Choroid plexus epithelial cell (primary cell): ENCODE measurements at places on chromosomes 2 and 18.
A peak's percentile ranks its signal among the peaks of the same experiment; 100 is the strongest.

DNA sequence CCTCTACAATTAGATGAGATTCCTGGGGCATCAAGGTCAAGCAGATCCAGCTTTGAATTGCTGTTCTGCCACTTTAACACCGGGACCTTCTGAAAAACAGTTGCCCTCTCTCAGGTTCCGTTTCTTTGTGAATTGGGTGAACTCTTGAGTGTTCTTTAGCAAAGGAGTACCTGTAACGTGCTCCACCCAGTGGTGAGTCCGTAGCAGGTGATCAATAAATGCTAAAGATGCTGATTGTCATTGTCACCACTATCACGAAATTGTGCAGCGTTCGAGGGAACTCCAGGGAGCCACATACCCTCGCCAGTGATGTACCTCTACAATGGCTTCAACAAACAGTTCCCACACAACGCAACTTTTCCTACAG lies 81.9 kb downstream of the TCF7L1 start:
- DNase-seq: no peak

- DNase-seq: no peak
These were observed 1507.2 kb upstream of the PIK3C3 start for GRCh38 chr18:40447820-40448219.

GRCh38 chr2:12718711-12719399 lies 2.1 kb downstream of the TRIB2 start:
- DNase-seq: no peak

GRCh38 chr2:223746611-223747010 lies 90.8 kb downstream of the AP1S3 start:
- DNase-seq: no peak

GRCh38 chr2:11500702-11501303 lies 33.0 kb upstream of the GREB1 start:
- DNase-seq: no peak

DNA sequence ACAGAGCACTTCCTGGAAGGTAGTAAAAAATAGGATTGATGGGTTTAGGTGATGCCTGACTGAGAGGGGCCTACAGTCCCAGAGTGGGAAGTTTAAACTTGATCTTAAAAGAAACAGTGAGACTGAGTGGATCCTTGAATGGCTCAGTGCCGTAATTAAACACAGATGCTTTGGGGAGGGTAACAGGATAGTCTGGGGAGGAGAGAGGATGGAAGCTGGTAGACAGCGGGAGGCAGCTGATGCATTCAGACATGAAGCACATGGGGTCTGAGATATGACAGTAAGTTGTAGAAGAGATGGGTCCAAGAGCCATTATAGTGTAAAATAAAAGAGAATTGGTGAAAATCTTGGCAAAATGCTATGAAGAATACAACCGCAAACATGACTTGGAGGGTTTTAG lies 54.4 kb downstream of the AOX1 start:
- no peak for DNase-seq

GRCh38 chr2:15031745-15032240 lies 399.3 kb downstream of the LRATD1 start:
- DNase-seq: no peak

GRCh38 chr2:111175615-111176014 lies 54.9 kb downstream of the BCL2L11 start:
- DNase-seq: no peak

DNA sequence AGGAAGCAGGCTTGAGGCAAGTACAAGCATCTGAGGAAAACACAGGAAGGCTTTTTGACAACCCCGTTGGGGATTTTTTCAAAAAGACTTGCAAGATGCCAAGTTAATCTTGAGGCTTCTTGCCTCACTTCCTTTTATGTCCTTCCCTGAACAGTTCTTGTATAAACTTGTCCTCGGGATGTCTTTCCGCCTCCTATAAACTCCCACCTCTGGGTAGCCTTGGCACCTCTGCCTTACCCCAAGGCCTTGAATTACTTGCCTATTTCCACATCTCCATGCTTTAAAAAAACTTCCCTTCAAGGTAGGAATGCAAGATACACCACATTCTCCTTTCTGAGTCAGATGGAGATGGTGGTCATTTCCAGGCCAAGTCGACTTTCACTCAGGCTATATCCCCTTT lies 106.4 kb upstream of the RBBP8 start:
- DNase-seq: peak; percentile 63

GRCh38 chr2:173271825-173272224 lies 82.8 kb upstream of the CDCA7 start:
- peak; percentile 17 for DNase-seq

DNA sequence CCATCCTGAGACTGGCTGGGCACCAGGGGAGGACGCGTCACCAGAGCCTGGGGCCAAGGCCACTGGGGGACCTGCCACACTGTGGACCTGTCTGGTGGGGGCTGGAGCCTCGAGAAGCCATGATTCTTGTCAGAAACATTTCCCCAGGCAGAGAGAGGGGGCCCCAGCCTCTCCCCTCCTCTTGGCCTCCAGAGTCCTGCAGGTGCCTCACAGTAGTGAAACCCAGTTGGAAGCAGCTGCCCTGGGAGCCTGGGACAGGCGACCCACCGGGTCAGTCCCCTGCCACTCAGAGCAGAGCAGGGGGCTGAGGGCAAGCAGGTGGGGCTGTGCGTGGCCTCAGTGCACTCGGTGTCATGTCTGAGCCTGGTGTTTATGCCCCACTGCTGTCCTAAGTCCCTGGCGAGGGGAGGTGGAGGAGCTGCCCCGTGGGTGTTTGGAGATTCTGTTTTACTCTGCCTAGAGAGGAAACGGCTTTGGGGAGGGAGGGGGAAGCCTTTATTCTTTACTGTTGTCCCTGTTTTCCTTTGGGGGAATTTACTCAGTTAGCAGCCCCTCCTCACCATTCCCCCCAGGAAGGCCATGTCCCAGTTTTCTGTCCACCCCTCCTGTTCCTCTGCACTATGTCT lies 7.7 kb downstream of the OXER1 start:
- DNase-seq: no peak

- no peak for DNase-seq
These were observed 50.4 kb upstream of the YPEL5 start for GRCh38 chr2:30096451-30096850.

DNA sequence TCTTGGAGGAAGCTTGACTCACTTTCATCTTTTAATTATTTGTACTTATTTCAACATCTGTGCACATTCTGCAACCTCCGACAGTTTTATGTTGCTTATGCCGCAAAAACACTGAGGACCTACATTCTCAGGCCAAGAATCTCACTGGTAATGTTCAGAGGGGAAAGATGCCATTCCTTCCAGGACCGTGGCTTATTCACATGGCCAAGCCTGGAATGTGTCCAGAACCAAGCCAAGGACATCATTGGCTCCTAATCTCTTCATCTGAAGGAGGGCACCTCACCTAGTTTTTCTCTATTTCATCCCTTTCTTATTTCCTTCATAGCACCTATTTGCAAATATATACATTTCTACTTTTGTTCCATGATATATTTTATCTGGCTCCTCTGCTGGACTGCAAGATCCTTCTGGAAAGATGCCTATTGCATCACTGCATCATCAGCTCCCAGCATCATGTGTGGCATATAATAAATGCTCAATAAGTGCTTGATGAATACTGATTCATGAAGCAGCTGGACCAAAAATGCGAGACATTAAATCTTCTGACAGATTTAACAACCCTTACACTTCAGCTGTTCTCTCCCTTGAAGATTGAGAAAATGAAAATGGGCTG lies 377.1 kb downstream of the TNS1 start:
- DNase-seq: peak; percentile 24

GRCh38 chr2:42052702-42053481 lies 5.1 kb downstream of the PKDCC start:
- DNase-seq: peak; percentile 90

- DNase-seq: no peak
These were observed 67.3 kb downstream of the PARD6G start for GRCh38 chr18:80179857-80180558.

- no peak for DNase-seq
These were observed 84.1 kb upstream of the PAPOLG start for GRCh38 chr2:60671966-60672365.

- DNase-seq: peak; percentile 97
These were observed at the start of gene COL6A3 for GRCh38 chr2:237413777-237414661. Gene COL6A3 (minus strand): TSS chr2:237414164. CDS start chr2:237396817, 17,347 bp downstream.

GRCh38 chr18:35190948-35191697 lies 49.7 kb upstream of the ZNF397 start:
- DNase-seq: no peak

DNA sequence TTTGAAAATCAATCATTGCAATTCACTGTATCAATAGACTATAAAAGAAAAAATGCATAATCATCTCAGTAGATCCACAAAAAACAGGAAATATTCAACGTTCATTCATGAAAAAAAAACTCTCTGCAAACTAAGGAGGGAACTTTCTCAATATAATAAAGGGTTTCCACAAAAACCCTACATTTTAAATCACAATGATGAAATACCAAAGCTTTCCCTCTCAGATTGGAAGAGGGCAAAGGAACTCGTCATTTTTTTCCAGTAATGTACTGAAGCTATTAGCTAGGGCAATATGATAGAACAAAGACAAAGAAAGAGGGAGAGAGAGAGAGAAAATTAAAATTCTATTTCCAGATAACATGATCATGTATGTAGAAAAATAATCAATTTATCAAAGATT lies 167.1 kb upstream of the RBMS1 start:
- DNase-seq: no peak

- DNase-seq: no peak
These were observed 52.1 kb downstream of the MTCL1 start for GRCh38 chr18:8757396-8757997.

DNA sequence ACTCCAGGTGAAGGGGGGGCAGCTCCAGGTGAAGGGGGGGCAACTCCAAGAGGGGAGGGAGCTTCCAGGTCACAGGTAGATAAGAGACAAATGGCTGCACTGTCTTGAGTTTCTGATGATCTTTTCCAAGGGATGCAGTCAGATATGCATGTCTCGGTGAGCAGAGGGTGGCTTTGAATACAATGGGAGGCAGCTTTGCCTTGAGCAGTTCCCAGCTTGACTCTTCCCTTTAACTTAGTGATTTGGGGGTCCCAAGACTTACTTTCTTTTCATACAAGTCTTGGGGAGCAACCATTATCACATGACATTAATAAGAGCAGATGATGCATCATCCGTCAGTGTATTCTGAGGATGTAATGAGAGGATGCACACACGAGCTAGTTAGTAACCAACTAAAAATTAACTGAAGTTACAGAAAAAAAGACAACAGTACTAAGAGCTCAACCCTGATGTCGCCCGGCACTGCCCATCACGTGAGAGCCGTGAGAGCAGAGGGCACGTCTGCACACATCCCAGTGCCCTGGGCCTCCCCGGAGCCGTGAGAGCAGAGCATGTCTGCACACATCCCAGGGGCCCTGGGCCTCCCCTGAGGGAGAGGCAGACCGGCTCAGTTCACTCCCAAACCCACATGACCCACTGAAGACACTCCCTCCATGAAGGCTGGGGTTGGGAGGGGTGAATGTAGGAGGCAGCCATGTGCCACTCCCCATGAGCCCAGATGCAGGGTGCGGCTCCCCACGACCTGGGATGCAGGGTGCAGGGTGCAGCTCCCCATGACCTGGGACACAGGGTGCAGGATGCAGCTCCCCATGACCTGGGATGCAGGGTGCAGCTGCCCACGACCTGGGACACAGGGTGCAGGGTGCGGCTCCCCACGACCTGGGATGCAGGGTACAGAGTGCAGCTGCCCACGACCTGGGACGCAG lies 39.4 kb downstream of the PXDN start:
- peak; percentile 34 for DNase-seq
